ENCODE measurements at places on chromosomes 13 and 19.
A peak's percentile ranks its signal among the peaks of the same experiment; 100 is the strongest.

GRCh38 chr19:49677901-49678674 lies 1.0 kb downstream of the PRMT1 start:
- DNase-seq, result no peak

GRCh38 chr19:39692166-39692565 lies 12.1 kb upstream of the LGALS14 start:
- no peak for DNase-seq

DNA sequence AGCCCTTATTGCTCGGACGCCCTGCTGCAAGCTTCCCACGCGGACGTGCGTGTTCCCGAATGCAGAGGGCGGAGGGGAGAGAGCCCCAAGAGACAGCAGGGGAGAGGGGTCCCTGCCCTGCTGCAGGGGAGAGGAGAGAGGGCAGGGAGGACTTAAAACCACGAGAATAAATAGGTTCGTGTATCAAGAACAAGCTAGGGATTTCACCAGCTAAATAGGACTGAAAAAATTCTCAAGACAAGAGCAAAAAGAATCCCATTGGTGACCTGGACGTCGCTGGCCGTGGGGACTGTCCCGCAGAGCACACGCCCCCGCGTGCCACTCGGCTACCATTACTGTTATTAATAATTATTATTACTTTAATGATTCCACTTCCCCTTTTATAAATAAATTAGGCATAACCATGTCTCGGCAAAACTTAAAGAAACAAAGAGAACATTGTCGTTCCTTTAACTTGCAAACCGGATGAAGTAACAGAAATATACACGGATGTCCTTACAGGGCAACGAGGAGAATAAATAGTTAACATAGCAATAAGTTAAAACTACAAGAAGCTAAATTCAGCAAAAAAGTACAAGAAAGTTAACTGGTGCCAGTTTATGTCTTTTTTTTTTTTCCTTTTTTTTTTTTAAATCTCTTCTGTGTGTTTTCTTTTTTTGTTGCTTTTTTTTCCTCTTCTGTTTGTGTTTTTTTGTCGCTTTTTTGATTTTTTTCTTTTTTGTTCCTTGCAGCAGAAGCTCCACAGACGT lies 16.6 kb downstream of the PRKCSH start:
- DNase-seq, result no peak

DNA sequence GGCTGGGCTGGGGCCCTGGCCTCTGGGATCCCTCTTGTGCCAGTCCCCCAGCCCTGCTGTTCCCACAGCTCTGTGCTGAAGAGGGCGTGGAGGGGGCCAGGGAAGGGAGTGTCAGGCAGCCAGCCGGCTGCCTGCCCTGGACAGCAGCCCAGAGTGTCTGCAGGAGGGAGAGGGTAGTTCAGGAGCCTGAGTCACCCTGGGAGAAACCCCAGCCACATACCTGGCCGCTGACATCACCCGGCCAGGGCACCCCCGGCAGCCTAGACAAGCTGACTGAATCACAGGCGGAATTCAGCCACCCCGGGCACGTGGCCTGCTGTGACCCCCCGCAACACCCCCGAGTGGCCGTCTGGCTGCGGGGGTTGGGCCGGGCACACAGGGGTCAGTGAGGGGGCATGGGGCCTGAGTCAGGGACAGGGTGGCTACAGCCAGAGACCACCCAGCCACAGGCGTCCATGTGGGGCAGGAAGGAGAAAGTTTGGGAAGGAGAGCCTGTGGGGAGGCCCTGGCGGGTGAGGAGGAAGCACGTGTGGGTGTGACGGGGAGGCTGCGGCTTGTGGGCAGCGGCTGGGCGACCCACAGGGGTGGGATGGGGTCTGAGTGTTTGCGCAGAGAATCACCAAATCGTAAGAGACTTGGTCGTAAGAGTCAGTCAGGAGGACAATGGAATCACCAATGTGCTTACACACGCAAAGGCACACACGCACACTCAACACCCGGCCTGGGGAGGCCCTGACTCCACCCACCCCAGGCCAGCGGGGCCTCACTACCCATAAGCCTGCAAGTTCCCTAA lies 11.9 kb upstream of the FOSB start:
- DNase-seq, result no peak

DNA sequence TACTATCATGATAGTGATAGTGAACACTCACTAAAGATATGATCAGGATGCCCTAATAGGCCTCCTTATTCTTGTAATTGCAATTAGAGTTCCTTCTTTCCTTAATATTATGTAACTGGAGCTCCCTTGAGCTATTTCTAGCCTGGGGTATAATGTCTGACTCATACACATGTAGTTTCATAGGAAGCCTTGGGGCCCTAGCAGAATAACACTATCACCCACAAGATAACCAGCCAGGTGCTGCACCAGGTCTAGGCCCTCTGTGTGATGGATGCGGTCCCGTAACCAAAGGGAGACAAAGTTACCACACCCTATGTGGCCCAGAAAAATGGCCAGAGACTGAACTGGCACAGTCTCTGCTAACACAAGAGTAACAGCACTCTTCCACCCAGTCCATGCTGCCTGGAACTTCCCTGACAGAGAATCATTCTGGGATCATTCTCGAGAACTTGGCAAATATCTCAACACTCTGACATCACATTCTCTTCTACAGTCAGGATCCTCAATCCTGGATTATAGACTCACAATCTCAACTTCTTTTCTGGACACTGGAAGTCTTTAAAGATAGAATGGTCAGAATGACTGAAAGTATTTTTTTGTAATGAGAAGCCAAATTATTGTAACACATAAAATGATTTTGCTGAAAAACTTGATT lies 32.6 kb upstream of the IGFL4 start:
- DNase-seq, result no peak

DNA sequence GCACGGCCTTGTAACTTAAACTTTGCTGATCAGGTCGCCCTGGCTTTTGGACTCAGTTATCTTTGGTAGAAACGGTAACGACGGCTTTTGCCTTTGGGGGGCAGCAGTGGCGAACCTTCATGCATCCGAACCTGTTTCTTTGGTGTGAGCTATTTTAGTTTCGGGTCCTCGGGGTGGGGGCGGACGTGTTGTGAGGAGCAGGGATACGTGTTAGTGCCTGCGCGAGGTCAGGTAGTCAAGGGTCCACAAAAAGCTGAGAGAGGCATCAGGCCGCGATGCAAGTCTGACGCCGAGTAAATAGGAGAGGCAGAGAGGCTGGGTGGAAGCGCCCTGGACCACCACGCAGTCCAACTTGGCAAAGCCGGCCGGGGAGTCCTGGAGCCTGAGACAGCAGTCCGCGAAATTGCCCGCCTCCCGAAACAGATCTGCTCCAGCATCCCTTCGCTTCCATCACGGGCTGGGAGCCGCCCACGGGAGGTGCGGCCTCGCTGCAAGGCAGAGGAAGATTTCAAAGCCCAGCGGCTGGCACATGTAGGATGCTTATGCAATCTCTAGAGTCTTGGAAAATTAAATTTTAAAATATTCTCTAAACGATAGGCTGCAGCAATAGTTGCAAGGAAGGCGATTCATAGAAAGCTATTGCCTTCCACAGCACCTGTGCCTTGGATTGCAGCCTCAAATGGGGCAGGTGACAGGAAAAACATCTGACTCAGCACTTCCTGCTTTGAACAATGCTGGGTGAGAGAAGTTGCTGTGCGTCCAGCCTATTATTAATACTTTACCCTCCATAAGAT lies 4.6 kb upstream of the TPP2 start:
- DNase-seq, result peak; percentile 55

GRCh38 chr19:54462047-54462654 lies 1.4 kb downstream of the LENG9 start:
- no peak for DNase-seq

DNA sequence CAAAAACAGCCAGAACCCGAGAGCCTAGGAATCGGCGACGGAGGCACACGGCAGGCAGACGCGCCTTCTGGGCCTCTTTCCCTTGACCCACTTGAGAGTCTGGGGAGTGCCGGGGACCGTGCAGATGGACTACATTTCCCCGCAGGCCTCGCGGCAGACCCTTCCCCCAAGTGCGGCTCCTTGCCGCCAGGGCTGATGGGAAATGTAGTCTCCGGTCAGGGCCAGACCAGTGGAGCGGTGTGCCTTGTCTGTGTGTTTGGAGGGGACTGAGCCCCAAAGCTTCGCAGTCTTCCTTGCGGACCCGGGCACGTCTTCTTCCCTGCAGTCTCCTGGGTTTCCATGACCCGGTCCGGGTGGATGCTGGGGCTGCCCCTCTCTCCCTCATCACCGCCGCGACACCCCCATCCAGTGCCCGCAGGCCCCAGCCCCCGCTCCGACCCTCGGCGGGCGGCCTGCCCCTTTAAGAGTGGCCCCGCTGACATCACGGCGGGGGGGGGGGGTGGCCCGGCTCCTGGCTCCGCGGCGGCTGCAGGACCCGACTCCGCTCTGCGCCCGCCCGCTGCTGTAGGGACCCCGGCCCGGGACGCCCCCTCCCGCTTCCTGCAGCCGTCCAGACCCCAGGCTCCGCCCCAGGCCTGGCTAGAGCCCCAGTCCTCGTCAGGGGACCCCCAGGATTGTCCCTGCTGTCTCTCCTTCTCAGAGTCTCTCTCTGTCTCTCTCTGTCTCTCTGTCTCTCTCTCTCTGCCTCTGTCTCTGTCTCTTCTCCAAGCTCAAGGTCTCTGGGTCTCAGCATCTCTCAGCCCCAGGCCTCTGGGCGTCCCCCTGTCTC lies 758 bp upstream of the CACNG7 start:
- no peak for DNase-seq

GRCh38 chr13:66102864-66103263 lies 1127.3 kb downstream of the PCDH9 start:
- DNase-seq, result no peak

DNA sequence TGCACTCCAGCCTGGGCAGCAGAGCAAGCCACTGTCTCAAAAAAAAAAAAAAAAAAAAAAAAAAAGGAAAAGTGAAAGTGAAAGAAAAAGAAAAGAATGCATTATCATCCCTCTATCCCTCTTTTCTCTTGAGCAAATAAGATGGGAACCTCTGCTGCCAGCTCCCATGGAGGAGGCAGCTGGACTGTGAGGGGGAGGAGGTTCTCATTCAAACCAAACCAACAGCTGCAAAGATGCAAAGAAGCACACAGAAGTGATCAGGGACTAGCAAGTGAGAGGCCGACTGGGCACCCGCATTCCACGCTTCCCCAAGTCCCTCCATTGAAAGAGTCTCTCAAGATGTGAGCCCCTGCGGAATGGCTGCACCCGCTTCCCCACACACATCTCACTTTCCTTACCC lies 63.5 kb downstream of the TSHZ3 start:
- DNase-seq, result no peak

DNA sequence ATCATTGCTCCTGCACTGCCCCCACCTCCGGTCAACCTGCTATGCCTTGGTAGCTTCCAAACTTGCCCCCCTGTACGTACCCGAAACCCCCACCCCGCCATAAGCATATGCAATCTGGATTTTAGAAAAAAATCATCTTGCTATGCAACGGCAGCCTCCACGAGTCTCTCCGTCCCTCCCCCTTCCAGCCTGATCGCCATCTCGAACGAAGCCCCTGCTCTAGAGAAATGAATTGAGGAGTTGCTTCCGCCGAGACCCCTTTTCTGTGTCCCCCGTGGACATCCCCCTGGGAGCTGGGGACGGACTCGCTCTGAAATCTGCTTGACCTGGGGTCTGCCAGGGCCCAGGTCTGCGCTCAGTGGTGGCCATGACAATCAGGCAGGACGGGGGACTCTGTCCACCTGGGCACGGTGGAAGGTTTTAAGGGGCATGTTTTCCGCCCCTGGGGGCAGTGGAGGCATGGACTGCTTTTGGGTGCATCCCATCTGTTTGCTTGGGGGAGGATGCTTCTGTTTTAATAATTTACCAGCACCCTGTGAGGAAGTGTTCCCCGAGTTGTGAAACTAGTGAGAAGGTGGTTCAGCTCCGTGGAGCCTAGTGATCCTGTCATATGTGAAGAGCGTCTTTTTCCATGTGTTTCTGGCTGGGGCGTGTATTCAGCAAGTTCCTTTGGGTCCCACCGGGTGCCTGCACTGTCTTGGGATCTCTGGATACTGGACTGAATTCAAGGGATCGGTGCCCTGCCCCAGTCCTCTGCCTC lies 1.0 kb downstream of the KDM4B start:
- no peak for DNase-seq

DNA sequence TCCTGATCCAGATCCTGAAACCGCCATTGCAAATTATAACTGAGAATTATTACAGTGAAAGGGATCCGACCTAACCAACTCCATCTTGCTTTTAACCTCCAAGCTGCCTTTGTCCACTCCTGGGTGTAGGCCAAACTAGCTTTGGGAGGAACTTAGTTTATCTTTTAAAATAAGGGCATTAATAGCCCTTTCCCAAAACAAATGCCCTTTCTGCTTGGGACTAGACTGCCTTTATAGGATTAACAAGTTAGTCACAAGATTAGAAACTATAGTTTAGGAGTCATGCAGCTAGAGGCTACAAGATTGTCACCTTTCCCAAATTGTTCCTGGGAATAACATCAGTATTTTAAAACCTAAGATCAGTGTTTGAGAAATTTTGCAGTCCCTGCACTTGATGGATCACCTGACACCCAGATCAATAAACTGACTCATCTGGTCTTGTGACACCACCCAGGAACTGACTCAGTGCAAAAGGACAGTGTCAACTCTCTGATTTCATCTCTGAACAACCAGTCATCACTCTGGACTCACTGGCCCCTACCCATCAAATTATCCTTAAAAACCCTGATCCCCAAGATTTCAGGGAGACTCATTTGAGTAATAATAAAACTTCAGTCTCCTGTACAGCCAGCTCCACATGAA lies 4.1 kb upstream of the ZNF841 start:
- DNase-seq, result no peak

DNA sequence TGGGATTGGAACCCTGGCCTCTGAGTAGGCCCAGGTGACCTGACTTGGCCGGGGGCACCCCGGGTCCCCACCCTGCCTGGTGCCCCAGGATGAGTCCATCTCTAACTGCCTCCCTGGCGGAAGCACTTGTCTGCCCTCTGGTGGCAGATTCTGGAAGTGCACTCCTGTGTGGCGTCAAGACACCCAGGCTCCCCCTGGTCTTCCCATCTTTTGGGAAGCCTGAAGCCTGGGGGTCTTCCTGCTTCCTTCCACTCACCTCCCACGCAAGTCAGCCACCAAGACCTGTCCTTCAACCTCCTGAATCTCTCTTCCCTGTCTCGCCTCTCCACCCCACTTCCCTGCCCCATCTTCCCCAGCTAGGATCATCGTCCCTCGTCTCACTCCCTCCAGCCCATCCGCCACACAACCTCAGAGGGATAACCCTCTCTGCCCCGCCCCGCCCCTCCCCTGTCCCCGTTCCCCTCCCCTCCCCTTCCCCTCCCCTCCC lies 7.4 kb downstream of the RABAC1 start:
- DNase-seq, result no peak

DNA sequence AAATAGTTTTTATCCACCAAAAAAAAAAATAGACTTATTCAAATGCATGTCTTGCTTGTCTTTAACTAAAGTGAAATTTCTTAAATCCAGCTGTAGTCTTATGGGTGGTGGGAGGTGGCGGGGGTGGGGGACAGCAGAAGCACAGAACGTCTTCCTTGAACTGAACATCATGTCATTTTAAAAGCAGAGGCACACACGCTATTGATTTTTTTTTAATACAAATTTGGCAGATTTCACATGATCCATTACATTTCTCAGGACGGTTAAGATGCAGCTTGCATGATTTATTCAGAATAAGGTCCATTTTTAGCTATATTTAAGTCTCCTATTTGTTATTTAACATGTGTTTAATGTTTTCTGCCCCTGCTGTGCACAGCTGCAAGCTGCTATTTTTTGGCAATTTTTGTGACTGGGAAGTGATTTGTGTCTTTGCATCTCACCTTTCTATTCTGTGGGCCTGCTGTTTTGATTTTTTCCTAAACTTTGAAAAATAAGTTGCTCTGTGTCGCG lies 274.0 kb downstream of the TSHZ3 start:
- no peak for DNase-seq

All from NCI-H1417 treated with DMSO at 0.1 percent for 48 hours (cell line).